Urinary bladder (tissue), 4 donors: ENCODE measurements at places on chromosomes 5 and 9.

DNA sequence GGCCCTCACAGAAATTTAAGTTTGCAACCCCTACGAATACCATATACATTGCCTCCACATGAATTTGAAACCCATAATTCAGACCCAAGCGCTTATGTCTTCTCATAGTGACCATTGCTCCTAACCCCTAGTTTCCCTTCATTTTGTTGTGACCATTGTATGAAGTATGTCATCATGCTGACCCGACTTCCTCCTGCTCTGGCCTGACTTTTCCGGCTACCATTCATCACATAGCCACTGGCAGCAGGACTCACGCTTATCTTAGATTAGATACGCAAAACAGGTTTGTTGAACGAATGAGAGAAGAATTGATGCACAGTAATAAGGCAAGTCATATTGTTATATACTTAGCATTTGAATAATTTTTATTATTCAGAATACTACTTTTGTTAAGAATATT lies 345.4 kb downstream of the FBXL17 start:
- DNase-seq: no peak

- DNase-seq: no peak
Observed at GRCh38 chr9:137233143-137233980, 2.7 kb downstream of the SLC34A3 start.

DNA sequence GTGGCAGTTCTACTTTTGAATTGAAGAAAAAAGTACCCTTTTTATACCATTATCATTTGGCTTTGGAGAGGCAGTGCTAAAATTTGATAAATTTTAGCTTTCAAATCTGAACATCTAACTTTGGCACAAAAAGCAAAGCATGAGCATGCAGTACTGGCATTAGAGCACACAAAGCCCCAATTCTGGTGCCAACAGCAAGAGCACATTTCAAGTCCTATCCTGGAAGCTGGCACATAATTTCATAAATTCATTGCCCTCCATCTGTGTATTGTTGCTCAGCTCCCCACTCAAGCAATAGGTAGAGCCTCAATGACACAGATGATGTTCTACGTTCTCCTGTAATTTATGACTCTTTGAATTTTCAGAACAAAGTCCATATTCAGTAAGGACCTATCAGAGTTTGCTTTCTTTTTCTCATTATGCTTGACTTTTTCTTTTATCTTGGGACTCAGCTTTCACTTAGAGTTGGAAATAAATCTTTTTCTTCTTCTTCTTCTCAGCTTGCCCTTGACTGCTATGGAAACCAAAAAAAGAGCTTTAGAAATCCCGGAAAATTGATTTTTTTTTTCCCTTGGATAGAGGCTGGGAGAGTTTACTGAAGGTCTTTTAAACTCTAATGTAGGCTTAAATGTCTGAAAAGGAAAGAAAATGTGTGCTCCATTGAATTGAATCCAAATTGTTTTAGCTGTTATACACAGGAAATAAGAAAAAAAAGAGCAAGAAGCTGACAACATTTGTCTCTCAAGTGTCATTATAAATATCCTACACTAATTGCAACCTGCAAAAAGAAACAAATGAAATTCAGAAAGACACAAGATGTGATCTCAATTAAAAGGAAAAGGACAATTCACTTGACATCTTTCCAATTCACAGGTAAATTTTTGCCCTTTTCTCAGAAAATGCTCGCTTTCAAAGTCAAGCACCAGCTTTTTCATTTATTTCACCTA lies 380.8 kb upstream of the CDH18 start:
- DNase-seq: no peak

DNA sequence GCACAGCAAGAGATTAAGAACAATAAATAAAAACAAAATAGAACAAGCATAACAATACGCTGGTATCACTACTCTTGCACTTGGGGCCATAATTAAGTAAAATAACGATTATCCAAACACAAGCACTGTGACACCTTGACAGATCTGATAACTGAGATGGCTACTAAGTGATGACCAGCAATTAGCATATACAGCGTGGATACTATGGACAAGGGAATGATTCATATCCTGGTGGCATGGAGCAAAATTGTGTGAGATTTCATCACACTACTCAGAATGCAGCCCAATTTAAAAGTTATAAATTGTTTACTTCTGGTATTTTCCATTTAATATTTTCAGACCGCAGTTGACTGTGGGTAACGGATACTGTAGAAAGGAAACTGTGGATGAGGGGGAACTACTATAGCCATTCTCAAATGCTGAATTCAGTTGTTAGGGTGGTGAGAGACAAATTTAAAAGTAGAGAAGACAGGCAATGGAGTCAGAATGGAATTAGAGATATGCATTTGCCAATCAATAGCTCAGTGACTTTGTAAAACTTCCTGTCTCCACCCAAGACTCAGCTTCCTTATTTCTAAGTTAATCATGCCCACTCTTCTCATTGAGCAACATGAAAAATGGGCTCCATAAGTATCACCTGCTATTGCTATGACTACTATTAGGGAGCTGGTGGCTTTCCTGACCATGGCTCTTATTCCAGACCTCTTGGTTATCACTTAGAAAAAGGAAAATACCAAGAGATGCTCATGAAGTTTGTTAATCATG lies 300.8 kb downstream of the TRIM32 start:
- no peak for DNase-seq

DNA sequence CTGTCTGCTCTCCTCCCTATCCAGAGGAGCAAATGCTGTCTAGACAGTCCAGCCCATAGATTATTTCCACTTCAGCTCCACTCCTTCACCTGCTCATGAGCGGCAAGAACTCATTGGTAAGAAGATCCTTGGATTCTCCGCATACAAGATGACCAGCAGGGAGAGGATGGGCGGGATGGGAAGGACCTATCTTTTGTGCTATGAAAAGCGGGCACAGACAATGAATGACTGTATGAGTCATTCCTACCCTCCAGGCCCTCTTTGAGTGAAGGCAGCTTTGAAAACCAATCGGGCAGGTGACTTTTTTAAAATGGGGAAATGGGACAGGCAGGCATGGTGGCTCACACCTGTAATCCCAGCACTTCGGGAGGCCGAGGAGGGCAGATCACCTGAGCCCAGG lies 49.4 kb downstream of the SMIM23 start:
- DNase-seq: no peak

DNA sequence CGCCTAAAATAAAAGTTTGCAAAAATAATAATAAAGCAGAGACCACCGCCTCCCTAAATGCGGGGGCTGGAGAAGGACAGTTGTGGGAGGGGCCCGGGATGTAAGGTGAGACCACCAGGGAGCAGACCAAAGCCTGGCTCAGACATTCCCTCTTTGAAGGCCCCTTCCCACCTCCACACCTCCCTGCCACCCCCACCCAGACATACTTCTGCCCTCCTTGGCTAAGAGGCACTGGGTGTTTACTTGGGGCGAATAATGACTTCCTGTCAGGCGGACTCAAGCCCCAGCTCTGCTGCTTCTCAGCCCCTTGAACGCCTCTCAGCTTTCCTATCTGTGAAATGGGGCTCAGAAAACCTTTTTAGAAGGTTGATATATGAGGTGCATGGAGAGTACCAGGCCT lies 58.8 kb upstream of the GGTA1 start:
- DNase-seq: no peak
